CD8-positive, alpha-beta memory T cell (primary cell): ENCODE measurements at places on chromosomes 1 and 21. TPM values are rescaled to one million over a fixed set of nuclear protein-coding genes. Genes with fewer than 3 reads are reported as not detected.

DNA sequence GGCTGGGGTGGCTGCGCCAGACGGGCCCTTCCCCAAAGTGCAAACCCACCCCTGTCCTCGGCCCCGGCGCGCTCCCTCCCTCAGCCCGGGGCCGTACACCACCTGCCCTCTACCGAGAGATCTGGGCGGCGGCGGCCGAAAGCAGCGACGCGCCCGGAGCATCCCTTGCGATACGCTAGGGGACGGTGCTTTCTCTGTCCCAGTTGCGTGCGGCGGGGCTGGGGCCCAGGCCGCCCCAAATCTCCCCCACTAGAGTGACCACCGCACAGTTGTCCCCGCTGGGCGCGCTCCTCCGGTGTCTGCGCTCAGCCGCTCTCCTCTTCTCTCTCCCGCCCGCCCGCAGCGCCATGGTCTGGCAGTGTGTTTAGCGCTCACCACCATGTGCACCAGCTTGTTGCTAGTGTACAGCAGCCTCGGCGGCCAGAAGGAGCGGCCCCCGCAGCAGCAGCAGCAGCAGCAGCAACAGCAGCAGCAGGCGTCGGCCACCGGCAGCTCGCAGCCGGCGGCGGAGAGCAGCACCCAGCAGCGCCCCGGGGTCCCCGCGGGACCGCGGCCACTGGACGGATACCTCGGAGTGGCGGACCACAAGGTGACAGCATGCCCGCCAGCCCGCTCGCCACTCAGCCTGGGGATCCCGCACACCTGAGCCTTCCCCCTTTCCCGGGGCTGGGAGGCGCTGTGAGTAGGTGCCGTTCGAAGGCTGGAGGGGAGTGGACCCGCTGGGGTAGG is 1.0 kb downstream of the ST6GALNAC5 start:
- DNase-seq = no peak

- no peak for DNase-seq
Measured at GRCh38 chr1:83901547-83902155, 97.3 kb downstream of the TTLL7 start.

- DNase-seq = peak; percentile 7
Measured at GRCh38 chr21:39518055-39518846, 66.5 kb downstream of the SH3BGR start.

DNA sequence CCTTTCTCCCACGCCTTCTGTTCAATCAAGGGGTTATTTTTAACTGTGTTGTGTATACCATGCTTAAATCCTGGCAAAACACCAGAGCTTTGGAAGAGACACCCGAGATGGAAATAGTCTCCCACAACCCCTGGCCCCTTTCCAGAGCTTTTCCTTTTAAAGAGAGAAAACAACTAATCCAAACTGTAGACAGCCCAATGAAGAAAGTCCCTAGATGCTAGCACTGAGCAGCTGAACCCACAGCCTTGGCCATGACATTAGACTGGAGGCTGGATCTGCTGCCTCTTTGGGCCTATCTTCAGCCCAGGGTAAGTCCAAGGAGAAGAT is 64.9 kb upstream of the ARTN start:
- no peak for DNase-seq

GRCh38 chr1:172532700-172533512 is at the start of gene SUCO:
SUCO (plus strand) TSS chr1:172533150; CDS start chr1:172533436, 286 bp downstream.
- peak; percentile 100 for DNase-seq

- DNase-seq = no peak
Measured at GRCh38 chr1:107530543-107530942, 389.7 kb downstream of the NTNG1 start.

DNA sequence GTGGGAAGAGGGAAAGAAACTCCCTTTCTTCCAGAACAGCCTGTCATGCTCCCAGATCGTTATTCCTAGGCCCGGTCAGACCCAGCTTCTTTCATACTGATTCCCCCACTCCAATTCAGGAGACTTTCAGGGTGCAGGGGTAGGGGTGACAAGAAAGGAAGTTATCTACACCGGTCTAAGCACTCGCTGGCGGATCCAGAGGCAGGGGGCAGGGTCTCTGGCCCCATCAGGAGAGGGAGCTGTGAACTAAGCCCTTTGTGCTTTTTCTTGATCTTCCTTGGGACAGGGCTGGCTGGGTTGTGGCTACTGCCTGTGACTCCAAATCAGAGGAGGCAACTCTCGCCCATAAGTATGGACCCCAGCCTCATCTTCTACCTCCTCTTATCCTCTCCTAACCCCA is 44.3 kb downstream of the NEK2 start:
- DNase-seq = no peak

DNA sequence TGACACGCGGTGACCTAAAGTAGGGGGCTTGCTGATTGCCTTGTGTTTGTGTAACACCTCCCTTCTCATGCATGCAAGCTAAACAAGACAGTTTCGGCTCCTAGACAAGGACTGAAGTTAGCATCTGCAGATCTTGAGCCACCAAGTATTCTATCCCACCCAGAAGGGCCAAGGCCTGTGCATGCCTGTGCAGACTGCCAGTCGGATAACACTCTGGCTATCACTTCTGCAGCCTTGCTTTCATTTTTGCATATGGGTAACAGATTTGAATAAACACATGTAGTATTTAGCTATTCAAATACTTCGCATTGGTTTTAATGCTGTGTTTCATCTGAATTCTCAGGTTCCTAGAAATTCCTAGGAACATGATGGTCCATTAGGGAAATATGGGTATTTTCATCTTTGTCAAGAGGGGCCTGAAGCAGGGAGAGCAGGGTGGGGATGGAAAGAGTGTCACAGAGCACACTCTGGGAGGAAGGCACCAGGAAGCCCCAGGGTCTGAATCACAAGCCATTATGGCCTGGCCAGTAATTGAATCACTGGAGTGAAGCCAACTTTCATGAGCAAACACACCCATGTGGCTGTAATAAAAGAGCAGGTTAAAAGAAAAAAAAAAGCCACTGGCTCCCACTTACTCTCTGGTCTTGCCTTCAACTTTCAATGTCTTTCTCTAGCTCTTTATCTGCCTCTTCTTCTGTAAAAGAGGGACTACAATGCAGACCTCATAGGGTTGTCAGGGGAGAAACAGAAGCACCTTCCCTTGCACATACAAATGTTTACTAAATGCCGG is 28.3 kb downstream of the GADD45A start:
- no peak for DNase-seq

DNA sequence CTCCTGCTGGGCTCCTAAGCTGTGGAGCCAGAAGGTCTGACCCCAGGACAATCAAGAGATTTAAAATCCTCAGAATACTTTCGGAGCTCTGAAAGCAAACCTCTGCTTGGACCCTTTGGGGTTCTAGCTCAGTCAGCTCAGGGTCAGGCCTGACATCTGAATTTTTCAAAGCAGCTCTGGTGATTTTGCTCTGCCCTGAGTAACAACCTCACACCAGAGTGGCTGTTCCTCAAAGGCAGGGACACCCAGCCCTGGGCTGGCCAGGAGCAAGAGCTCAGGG is 11.9 kb downstream of the SLC1A7 start:
- no peak for DNase-seq

DNA sequence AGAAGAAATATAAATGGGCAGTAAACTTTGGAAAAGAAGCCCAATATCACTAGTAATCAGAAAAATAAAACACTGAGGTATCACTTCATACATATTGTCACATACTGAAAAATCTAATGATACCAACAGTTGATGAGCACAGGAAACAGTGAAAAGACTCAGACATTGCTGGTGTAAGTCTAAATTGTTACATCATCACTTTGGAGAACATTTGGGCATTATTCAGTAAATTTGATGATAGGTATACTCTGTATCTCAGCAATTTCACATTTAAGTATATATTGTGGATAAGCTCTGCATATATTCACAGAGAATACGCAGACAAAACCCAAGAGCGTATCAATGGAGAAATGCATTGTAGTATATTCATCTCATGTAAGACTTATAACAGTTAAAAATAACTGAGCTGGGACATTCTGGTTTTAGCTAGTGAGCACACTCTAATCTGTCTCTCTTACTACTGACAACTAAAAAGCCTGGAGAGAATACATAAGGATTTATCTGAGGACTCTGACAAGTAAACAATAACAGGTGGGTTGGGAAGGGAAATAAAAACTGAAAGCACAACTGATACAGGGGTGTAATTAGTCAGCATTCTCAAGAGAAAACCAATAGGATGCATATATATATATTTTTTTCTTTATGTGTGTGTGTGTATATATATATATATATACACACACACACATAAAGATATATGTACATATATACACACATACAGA is 212.7 kb upstream of the JUN start:
- no peak for DNase-seq

- no peak for DNase-seq
Measured at GRCh38 chr1:176643536-176643935, 180.6 kb downstream of the PAPPA2 start.

DNA sequence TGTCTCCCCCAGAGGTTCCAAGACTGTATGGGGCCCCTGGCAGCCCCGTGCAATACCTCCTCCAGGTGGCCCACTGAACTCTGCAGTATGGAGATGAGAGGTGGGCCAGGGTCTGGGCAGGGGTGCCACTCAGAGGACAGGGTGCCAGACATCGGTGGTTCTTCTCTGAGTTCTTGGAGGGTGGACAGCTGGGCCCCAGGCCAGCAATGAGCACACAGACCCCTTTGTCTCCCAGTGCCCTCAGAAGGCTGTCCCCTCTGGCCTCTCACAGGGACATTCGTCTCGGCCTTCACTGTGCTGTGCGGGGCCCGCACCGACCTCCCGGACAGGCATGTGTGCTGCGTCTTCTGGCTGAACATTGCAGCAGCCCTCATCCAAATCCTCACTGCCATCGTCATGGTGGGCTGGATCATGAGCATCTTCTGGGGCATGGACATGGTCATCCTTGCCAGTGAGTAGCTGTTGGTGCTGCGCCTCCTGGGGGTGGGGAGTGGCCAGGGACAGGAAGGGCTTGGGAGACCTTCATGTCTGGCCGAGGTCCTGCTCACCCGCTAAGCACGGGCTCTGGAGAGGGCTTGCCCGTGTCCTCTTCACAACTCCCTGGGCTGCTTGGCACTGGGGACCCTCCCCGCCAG is 48.1 kb downstream of the STUM start:
- no peak for DNase-seq

GRCh38 chr1:119541389-119541788 is 34.4 kb downstream of the HSD3B1 start:
- DNase-seq = no peak

Gene RHCE
- total RNA-seq = 0.26 TPM

Gene SH2D2A
- 170 TPM for total RNA-seq

Gene SEC16B
- total RNA-seq = not detected
